Hematopoietic multipotent progenitor cell treated with erythropoietin and hydrocortisone succinate and interleukin-3 and kit ligand, for 15 days (in vitro differentiated cells): ENCODE measurements at places on chromosomes 4 and X.
A peak's percentile ranks its signal among the peaks of the same experiment; 100 is the strongest.

DNA sequence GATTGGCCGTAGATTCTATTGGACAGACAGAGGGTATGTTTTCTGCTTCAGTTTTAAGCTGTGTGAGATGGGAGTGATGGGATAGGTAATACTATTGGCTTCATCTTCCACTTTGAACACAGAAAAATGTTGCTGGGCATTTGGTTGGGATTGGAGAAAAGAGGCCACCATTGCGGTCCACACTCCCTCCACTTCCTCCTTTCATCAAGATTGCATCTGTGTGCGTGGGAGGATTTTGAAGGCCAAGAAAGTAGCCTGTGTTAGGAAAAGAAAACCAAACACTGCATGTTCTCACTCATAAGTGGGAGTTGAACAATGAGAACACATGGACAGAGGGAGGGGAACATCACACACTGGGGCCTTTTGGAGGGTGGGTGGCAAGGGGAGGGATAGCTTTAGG lies 56.4 kb downstream of the EGF start:
- DNase-seq, result no peak

DNA sequence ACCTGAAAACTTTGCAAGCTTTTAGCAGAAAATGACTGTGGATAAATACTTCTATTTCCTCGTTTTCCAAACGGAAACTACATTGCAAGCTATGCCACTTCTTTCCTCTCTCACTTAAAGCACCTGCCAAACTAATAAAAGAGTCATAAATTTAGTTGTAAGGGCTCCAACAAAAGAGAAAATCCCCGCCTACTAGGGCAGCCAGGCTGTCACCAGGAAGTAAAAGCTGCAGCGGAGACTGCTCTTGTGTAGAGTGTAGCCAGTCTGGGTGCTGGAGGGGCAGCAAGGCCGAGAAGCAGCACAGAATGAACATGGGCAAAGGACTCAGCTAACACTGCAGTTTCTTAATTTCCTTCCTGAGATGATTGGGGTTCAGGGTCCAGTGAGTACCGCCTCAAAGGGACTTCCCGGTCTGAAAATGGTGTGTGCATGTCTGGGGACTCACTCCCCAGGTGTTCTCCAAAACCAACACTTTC lies 89.3 kb upstream of the MAML3 start:
- DNase-seq, result no peak

- DNase-seq, result no peak
These were observed 62.6 kb downstream of the FRAS1 start for GRCh38 chr4:78119698-78120097.

- DNase-seq, result no peak
These were observed 3.7 kb downstream of the SRPX2 start for GRCh38 chrX:100647739-100648138.

GRCh38 chr4:110224812-110225211 lies 26.4 kb upstream of the ELOVL6 start:
- peak; percentile 70 for DNase-seq

- DNase-seq, result no peak
These were observed 608.7 kb downstream of the TLL1 start for GRCh38 chr4:166481739-166482138.

- no peak for DNase-seq
These were observed 3.2 kb upstream of the CPZ start for GRCh38 chr4:8589336-8589735.

DNA sequence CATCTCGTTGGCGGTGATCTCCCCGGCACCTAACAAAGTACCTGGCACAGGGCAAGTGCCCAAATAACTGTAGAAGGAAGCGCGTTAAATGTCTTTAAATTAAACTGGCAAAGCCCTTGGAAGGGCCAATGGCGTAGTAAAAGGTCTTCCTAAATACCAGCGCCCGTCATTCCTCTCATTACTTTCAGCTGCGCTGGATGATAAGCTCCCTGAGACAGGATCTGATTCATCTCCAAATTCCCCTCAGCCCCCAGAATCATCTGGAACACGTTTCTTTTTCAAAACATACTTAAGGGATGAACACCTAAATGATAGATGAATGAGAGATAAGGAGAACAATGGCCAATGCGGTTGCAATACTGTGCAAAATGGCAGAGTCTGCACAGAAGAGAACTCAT lies 95.1 kb downstream of the AFAP1 start:
- no peak for DNase-seq

DNA sequence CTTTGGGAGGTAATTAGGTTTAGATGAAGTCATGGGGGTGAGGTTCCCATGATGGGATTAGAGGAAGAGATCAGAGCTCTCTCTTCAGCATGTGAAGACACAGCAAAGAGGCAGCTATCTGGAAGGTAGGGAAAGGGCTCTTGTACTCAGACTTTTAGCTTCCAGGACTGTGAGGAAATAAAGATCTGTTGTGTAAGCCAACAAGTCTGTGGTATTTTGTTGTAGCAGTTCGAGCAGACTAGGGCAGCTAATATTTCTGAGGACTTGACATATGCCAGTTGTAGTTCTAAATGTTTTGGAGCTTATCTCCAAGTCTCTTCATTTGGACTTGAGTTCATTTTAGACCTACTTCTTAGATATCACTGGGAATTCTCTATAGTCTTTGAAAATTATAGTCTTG lies 137.3 kb upstream of the PDE5A start:
- no peak for DNase-seq

- no peak for DNase-seq
These were observed 413.4 kb downstream of the PACRGL start for GRCh38 chr4:21113496-21114223.
